ENCODE measurements at places on chromosomes 16 and 17.

- DNase-seq: no peak
Measured at GRCh38 chr17:27496437-27496943, 40.2 kb downstream of the KSR1 start.

GRCh38 chr17:3318336-3318735 is 20.2 kb upstream of the OR3A1 start:
- no peak for DNase-seq

DNA sequence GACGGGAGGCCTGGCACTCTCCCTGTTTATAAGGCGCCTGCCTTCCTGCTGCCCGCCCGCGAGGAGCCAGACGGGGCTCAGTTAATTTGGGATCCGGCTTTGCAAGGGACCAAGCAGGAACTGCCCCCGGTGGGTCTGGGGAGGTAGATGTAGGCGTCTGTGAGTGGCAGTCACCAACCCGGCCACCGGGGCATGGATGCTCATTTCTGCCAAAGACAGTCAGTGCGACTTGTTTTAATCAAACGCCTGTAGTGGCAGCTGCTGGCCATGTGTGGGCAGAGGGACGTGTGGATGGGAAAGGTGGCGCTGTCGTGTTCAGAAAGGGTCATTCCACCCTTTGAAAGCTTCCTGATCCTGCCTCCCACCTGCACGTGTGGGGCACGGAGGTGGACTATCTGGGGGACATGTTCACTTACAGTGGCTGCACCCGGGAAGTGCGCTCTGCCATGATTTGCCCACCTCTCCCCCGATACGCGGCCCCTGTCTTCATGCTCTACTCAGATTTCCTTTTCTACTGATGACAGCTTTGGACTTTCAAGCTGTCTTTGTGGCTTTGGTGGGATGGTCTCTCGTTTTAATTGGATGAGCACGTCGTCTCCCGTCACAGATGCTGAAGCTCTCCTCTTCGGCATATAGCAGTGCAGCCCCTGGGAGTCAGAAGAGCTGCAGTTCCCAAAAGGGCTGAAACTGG is 60.3 kb upstream of the CIBAR2 start:
- no peak for DNase-seq

- DNase-seq: peak; percentile 47
Measured at GRCh38 chr16:46947900-46948547, 25.4 kb downstream of the DNAJA2 start.
